Esophagus mucosa (tissue), 1 donor: ENCODE measurements at places on chromosomes 6 and 20.
A peak's percentile ranks its signal among the peaks of the same experiment; 100 is the strongest.

DNA sequence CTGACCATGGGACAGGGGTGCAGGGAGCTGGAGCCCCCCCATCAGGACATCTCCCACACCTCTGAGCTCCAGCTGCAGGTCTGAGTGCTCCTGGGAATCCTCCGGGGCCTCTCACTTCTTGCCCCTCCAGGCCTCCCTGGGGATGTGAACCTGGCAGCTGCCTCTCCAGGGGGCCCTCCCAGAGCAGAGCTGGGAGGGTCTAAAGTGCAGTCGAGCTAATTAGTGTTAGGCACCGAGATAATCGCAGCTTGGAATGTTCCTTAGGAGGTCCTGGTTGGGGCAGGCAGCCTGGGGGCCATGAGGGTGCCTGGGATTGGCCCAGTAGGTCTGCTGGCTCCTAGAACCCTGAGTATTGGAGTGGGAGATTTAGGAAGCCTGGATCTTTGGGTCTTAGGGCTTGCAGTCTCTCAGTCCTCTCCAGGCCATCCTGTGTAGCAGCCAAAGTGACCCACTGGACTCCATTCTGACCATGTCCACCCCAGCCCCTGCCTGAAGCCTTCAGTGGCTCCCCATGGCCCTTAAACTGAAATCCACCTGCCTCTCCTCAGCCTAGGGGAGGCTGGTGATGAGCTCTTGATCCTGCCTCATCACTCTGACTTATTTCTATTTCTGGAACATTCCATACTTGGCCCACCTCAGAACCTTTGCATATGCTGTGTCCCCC, 26.0 kb downstream of the CEBPB start:
- no peak for ATAC-seq

GRCh38 chr6:162234631-162235030, 492.9 kb downstream of the PRKN start:
- no peak for ATAC-seq

DNA sequence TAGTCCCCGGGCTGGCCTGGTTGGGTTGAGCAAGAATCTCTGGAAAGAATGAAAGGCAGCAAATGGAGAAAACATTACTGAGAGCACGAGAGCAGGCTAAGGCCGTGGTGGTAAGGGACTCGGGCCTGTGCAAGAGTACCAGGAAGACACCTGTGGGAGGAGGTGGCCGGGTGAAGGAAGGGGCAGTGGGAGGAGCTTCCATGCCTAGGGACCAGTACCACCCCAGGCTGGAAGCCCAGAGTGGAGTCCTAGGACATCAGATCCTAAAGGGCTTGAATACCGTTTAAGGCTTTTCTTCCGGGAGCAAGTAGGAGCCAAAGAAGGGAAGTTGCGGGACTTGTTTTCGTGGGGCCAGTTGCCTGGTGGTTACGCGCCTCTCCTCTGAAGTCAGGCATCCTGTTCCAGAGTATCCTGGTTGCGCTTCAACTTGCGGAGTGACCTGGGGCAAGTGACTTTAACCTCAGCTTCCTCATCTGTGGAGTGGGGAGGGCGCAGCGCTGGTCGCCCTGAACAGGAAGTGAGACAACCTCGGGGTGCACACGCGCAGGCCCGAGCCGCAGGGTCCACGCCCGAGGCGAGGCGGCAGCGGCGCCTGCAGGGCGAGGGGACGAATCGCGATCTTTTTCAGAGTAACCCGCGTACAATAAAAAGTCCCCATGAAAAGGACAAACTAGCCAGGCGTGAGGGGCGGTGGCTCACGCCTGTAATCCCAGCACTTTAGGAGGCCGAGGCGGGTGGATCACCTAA, 1.1 kb upstream of the TPD52L2 start:
- peak; percentile 72 for ATAC-seq

DNA sequence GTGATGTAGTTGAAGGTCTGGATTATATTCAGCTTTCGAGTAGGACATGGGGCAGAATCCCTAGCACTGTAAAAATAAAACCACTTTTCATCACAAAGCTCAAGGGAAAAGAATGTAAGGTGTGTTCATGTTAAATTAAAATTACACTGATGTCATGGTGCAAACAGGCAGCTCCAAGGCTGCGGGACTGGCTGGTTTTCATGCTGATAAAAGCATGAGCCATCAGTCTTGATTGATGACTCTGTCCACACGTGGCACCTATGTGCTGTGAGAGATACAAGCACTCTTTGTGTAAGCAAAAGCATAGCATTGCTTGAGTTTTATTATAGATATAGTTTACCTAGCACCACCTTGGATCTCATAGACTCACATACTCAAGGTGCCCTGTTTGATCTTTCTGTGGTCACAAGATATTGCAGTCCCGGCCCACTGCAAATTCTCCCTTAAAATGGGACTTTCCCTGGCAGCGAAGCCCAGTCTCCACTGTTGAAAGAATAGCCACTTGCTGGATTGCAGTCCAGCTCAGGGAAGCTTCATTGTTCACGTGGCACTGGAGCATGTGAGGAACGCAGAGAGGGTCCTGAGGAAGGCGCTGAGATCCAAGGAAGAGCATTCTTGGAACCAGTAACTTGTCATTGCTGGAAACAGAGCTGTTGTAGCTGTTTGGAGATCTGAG, 90.6 kb downstream of the TIAM2 start:
- peak; percentile 92 for ATAC-seq

- no peak for ATAC-seq
Measured at GRCh38 chr6:149182262-149182661, 135.2 kb upstream of the TAB2 start.

DNA sequence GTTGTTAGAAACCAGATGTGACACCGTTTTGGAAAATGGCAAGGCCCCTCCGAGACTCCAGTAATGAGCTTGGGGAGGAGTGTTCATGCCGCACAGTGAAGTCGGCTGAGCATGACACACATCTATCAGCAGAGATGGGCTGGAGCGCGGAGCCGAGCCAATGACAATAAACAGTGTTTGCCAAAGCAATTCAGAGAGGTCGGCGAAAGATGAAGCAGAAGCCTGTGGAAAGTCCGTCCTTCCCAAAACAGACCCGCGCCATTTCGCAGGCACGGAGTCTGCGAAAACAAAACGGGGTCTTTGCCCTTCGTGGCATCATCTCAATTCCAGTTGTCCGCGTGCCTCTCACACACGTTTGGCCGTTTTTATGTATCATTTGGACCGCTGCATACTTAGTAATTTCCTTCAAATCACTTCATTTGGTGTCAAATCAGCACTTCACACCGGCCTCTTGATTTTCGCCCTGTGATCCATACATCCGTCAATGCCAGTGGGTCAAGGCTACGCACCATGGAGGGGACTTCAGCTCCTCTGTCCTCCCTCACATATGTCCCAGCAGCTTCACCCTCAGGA, 71.3 kb downstream of the SULF2 start:
- no peak for ATAC-seq

GRCh38 chr6:36195471-36196112, 952 bp upstream of the BRPF3 start:
- no peak for ATAC-seq

- ATAC-seq, result no peak
Measured at GRCh38 chr6:30530014-30530413, 26.3 kb downstream of the GNL1 start.

- ATAC-seq, result no peak
Measured at GRCh38 chr20:25493137-25493536, 85.7 kb downstream of the GINS1 start.

GRCh38 chr6:76742919-76743318, 670.5 kb upstream of the IMPG1 start:
- ATAC-seq, result no peak

- ATAC-seq, result no peak
Measured at GRCh38 chr6:16600026-16600425, 161.2 kb downstream of the ATXN1 start.

DNA sequence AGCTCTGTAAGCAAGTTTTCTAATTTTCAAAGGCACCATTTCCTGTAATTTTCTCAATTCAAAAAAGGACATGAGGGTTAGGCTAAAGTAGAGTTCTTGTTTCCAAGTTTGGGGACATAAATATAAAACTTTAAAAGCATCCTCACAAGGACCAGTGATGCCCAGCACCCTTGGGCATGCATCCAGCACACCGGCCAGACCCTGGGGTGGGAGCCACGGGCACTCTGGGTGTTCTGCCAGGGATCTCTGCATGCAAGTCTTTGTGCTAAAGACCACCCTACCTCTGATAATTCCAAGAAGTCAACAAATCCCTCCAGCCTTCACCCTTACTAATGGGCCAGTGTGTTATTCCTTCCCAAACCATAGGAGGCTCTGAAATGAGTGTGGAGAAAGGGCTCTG, 46.5 kb downstream of the PLCG1 start:
- ATAC-seq, result no peak

DNA sequence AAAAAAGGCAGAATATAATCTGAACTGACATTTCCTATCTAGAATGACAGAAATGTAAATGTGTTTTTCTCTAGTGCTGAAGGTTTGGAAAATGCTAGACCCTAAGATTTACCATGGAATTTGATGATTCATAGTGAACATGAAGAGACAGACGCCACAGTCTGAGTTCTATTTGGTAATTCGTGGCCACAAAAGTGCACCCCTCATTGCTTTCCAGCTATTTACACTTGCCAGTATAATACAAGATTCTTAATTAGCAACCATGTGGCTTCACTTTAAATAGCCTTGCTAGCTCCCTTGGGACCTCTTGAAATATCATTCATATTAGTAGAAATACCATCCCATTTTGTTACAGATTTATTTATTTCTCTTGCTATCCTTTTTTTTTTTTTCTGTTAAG, 636.8 kb downstream of the PRKN start:
- ATAC-seq, result no peak

DNA sequence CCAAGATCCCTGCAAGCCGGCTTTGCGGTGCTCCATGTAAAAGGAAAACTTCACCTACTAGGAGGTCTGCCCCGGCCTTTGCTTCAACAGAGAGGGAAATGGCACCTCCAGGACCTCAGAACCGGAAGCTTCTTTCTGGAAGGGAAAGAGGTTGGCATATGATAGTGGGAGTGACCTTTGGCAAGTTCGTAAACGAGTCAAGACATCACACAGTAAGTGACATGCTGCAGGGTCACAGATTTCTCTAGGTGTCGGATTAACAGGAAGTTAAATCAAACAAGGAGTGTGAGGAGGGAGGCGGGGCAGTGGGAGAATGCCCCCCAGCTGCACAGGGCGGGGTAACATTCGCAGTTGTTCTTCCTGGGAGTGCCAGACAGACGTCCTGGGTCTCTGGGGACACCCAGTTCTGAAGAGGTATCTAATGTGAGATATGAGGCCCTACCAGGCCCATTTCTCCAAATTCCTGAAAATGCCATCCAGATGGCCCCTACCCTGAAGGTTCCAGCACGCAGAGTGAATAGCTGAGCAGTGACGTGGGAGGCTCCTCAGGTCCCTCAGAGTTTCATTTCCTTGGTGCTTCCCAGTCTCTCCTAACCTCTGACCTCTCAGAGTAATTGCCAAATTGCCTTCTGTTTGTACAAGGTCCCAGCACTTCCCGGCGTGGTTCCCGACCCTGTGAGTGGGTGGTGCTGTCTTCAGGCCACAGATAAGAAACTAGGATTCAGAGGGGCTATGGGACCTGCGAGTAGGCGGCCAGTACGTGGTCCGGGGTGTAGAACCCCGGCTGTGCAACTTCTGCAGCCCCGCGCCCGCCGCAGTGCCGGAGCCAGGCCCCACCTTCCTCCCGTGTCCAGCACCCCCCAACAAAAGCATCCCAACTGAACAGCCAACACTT, 1.9 kb downstream of the RRBP1 start:
- ATAC-seq, result peak; percentile 22

DNA sequence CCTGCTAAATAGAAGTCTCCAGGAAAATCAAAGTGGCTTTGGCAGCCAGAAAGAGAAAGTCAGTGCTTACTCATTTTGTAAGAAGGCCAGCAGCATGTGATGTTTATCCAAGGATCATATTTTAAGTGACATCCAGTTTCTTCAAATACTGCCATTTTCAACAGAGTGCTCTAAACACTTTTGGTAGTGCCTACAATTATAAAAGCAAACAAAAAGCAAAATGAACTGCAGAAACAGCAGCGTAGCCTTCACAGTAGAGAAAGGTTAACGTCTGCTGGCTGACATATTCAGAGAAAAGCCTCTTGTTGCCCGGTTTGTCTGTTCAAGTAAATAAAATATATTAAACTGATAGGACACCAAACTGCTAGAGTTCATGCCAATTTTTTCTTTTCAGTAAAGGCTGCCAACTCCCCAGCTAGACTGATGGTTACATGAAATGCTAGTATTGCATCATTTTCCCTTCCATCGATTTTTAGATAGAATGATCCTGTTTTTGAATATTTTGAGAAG, 705.7 kb upstream of the SLC35B3 start:
- ATAC-seq, result no peak

DNA sequence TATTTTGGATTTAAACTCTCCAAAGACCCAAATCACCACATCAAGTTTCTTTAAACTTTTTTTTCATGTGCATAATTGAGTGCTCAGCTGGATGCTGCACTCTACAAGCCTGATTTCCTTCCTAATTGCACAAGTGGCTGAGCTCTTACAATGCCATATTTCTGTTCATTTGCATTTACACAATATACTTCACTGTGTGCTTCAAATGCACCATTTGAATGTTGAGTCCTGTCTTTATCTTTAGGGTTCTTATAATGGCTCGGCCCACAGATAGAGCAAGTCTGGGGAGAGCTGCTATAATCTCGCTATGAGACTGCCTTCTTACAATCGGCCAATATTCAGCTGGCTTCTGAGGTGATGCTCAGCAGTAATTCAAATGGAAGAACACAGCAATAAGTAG, 200.6 kb upstream of the MAP3K7 start:
- ATAC-seq, result no peak

DNA sequence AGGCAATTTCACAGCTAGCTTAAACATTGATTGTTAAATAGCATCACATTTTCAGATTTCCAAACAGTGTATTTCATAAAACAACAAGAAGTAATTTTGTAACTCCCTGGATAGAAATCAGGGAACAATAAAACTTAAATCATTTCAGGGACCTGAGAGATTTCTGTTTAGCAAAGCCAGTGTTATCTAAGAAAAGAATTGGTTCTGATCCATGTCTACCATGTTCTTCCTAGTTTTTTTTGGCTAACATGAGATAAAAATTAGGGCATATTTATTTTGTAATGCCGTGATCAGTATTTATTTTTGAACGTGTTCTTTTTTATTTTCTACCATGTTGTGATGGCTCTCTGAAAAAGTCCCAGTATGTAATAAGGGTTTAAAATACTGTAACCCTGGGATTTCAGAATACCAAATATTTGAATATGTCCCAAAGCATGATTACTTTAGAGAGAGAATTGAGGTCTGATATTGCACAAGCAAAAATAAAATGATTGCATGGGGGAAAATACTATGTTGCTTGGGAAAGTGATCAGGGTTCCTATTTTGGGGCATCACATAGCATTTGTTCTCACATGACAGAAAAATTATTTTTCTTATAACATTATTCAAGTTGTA, 188.7 kb upstream of the CEP162 start:
- ATAC-seq, result no peak

DNA sequence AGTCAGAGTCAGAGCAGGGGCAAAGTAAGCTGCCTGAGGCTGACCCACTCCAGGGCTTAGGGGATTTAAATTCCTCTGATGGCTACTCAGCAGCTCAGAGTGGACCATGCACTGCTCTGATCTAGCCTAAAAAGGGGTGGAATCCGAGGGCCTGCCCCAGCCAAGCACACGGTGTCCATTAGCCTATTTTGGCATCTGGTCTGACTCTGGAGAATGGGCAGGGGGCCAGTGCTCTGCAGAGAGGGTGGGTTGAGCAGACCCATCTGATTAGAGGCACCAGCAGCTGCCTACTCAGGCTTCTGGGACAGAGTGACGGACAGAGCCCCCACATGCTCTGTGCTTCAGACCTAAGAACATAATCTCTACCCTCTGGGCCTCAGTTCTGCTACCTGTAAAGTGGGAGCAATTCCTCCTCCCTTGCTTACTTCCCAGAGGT, 25.9 kb upstream of the TGM2 start:
- ATAC-seq, result no peak

GRCh38 chr6:100084991-100085364, 91.0 kb upstream of the MCHR2 start:
- no peak for ATAC-seq

- ATAC-seq, result no peak
Measured at GRCh38 chr6:44065443-44066140, 61.7 kb downstream of the MRPL14 start.
